Skin of body (tissue), 3 donors: ENCODE measurements at places on chromosomes 4 and X.

DNA sequence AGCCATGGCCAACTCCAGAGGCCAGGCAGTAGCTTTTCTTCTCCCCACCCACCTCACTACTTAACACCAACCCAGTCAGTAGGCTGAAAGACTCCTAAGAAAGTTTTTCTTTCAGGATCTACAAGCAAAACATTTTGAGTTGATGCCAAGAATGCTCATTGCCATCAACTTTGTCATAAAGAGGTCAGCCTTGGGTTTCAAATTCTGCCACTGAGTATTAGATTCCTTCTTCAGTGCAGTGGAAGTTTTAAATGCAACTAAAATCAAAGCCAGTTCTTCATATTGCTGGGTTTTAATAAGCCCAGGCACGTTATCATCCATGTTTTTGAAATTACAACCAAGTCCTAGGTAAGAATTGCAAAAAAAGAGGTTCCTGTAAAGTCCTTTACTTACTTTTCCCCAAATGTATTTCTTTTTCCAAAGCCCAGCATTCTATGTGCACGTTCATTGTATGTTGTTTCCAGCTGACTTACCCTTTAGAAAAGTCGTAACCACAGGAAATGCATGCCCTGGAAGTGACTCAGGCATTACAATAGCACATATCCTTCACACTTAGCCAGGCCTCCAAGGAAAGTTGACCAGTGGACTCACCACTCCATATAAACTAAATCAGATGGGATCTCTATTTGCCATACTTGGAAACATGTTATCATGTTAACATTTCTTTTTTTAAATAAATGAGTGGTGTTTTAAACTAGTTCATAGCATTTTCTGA, 229.9 kb downstream of the SOX3 start:
- no peak for DNase-seq

DNA sequence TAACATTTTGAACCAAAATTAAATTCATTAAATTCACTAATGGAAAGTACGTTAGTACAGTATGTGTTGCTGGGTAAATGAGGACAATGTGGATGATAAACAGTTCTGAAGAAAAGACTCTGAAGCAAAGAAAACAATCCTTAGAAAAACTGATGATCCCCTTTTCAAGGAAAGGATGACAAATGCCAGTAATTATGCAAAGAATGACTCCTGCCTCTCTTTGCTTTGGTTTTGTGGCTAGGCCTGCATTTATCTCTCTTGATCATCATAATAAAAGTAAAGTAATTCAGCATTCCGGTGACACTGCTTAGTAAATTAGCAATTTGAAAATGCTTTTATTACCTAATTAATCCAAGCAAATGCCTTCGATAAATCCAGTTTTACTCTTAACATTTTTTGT, 652.2 kb upstream of the DIPK2B start:
- no peak for DNase-seq

GRCh38 chr4:8387615-8388527, 52.7 kb downstream of the ACOX3 start:
- no peak for DNase-seq

GRCh38 chr4:8150152-8151090, 8.2 kb downstream of the ABLIM2 start:
- DNase-seq: no peak

- no peak for DNase-seq
Measured at GRCh38 chr4:14267373-14268060, 640.0 kb upstream of the BOD1L1 start.

GRCh38 chr4:123708902-123709301, 312.3 kb downstream of the SPRY1 start:
- no peak for DNase-seq

DNA sequence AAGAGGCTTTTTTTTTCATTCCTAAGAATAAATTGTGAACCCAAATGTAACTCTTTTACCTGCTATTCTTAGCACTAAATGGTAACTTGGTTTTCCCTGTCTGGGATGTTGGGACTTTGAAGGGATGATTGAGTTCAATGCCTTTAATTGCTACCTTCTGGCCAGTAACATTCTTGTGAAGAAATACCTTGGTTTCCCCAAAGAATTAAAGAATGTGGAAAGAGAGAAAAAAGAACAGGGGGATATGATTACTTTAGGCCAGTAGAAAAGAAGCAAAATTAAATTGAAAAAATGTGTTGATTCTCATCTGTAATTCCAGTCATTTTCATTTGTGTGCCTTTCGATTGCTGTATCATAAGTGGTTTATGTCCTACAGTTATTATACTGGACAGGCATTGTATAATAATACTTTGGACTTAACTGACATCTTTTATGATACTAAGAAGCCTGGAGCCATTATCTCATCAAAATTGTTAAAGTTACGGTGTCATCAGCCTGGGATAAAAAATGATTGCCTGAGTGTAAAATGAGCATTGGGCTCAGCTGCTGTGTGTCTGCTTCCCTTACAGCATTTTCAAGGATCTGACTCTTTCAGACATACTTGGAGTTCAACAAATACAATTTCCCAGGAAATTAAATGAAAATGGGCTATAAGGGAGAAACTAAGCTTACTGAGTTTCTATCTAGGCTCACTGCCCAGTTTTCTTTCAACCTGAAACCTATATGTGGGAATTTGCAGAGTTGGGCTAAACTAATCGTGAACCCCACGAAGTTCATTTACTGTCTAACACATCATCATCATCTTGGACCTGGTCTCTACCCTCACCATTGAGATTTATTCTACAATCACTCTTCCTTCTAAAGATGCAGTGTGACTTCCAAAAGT, 146.3 kb downstream of the SHROOM3 start:
- peak; percentile 32 for DNase-seq

DNA sequence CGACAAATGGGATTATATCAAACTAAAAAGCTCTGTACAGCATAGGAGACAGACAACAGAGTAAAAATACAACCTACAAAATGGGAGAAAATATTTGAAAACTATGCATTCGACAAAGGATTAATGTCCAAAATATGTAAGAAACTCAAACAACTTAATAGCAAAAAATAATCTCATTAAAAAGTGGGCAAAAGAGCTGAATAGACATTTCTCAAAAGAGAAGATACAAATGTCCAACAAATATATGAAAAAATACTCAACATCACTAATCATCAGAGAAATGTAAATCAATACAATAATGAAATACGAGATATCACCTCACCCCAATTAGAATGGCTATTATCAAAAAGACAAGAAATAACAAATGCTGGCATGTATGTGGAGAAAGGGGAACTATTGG, 272.9 kb downstream of the KLHL13 start:
- DNase-seq: no peak

- DNase-seq: no peak
Measured at GRCh38 chr4:22850055-22850454, 157.3 kb downstream of the GBA3 start.

DNA sequence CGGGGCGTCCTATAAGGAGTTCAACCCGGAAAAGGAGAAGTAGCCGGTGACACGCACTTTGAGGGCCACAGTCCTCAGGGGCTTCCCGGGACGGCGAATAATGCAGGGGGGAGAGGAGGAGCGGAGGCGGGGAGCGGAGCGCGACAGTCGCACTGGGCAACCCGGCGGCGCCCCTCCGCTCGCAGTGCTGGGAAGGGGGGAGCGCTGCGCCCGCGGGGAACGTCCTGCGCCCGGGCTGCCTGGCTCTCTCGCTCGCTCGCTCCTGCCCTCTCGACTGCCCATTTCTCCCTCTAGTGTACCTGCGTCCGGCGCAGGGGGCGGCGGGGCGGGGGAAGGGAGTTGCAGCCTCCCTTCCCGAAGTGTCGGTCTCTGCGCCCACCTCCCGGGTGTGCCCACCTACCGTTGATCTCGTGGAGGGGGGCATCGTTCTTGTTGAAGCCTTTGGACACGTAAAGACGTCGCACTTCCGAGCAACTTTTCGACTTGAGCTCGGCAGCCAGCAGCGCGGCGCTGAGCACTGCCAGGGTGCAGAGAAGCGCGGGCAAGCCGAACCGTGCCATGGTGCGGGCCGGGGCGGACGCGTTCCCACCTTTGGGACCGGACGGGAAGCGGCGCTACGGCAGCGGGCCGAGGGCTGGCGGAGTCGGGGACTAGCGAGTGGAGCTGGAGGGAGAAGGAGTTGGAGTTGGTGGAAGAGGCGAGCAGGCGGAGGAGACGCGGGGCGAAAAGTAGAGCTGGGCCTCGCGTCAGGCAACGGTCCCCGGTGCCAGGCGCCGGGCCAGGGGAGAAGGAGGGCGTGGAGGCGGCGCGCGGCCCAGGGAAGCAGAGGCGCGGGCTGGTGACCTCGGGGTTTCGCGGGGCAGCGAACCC, 648 bp downstream of the GPC4 start:
- DNase-seq: no peak

- no peak for DNase-seq
Measured at GRCh38 chr4:85062466-85062865, 96.0 kb upstream of the WDFY3 start.

- no peak for DNase-seq
Measured at GRCh38 chr4:71709961-71710360, 73.9 kb downstream of the GC start.

DNA sequence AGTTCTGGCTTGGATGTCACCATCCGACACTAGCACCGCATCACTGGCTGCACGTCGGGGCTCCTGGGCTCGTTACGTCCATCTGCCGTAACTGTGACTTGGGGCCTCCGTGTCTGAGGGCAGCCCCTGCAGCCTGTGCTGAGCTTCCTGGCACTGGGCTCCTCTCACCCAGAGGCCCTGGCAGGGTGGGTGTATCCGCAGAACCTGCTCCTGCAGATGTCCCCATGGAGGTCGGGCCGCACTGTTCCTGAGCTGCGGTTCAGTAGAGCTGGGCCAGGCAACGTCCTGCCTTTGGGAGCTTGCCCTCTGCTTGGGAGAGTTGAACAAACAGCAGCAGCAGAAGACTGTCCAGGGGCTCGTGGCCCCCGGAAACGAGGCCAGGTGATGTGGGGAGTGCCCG, 71.4 kb downstream of the RGS12 start:
- DNase-seq: no peak

- DNase-seq: no peak
Measured at GRCh38 chrX:17758382-17758781, 21.1 kb downstream of the SCML1 start.

- no peak for DNase-seq
Measured at GRCh38 chrX:150966235-150966634, 16.9 kb upstream of the HMGB3 start.

DNA sequence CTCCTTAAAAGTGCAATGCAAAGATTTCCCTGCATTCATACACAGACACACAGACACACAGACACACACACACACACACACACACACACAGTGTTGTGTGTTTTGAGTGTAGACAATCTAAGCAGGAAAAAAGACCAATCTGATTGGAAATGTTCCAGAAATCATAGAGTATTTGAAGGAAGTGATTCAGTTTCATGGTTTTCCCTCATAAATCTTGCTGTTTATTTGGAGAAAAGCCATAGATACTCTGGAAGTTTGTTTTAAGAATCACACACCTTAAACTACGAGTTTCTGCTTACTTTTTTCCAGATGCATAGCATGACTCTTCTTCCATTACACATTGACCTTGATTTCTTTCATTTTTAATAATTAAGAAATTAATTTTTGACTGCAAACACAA, 298.5 kb upstream of the BMP3 start:
- DNase-seq: no peak

- no peak for DNase-seq
Measured at GRCh38 chrX:154805696-154806091, 409 bp upstream of the MPP1 start.

GRCh38 chr4:153409412-153409811, 56.7 kb upstream of the TMEM131L start:
- no peak for DNase-seq

DNA sequence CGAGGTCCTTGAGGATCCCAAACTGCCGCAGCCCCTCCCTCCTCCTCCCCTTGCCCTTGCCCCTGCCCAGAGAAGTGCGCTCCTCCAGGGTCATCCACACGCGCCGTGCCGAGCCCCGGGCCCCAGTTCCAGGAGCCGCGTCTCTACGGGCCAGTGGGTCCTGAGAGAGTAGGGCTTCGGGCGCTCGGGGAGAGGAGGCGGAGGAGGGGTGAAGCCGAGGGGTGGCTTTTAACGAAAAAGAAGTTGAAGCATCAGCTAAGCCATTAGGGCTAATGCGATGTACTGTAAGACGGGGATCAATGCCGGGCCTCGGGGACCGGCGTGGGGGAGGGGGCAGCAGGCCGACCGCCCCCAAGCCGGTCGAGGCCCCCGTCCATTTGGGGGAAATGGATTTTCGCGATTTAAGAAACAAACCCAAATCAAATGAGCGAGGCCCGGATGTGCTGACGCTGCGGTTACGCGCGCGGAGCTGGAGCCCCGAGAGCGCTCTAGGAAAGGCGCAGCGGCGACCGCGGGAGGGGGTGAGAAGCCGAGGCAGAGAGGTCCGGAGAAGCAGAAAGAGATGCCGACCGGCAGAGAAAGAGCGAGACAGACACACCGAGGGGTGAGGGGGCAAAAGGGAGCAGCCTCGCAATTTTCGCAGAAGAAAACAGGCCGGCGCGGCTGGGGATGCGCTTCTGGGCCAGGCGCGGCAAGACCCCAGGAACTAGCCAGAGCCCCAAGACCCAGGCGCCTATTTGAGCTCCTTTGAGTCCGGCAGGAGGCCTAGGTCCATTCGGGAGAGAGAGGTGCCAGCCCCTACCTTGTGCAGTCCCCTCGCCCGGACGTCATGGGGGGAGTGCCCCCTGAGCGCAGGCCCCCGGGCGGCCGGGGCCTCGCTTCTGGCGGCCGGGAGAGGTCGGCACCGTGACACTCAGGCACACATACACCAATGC, 13.6 kb downstream of the HMX1 start:
- DNase-seq: no peak

DNA sequence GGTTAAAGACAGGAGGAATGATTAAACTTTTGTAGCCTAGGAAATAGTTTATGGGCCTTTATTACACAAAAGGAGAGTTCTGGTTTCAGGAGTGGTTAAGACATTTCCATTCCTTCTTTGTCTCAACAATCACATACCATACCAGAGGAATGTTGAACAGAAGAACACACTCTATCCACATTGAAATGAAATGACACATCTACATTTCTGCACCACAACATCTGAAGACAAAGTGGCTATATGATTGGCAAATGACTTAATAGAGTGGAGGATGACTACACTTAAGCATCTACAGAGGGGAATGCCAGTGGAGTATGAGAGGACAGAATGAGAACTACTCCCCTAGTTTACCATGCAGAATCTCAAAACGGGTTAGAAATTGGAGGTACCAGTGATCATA, 8.0 kb downstream of the CYP2U1 start:
- DNase-seq: no peak

DNA sequence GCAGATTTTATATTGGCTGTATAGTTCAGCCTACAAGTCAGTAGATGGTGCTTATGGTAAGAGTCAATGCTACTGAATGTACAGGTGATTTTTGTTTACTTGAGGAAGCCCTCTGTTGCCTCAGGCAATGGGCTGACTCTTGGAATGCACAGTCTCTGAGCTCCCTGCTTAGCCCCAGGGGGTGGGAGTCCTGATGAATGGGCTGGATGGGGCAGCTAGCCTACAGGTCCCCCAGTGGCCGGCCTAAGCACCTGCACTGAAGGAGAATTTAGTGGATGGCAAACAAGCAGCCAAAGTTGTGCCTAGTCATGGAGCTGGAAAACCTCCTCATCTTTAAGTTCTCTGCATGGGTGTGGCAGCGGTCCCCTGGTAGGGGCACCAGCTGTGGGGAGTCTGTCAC, 101.8 kb upstream of the CXorf51B start:
- DNase-seq: no peak

- no peak for DNase-seq
Measured at GRCh38 chr4:29536745-29537144, 1183.4 kb upstream of the PCDH7 start.

- DNase-seq: no peak
Measured at GRCh38 chrX:54423161-54423888, 16.9 kb upstream of the TSR2 start.

- DNase-seq: no peak
Measured at GRCh38 chr4:4388836-4389575, 2.1 kb downstream of the NSG1 start.
